ENCODE measurements at places on chromosomes 6 and 20.

DNA sequence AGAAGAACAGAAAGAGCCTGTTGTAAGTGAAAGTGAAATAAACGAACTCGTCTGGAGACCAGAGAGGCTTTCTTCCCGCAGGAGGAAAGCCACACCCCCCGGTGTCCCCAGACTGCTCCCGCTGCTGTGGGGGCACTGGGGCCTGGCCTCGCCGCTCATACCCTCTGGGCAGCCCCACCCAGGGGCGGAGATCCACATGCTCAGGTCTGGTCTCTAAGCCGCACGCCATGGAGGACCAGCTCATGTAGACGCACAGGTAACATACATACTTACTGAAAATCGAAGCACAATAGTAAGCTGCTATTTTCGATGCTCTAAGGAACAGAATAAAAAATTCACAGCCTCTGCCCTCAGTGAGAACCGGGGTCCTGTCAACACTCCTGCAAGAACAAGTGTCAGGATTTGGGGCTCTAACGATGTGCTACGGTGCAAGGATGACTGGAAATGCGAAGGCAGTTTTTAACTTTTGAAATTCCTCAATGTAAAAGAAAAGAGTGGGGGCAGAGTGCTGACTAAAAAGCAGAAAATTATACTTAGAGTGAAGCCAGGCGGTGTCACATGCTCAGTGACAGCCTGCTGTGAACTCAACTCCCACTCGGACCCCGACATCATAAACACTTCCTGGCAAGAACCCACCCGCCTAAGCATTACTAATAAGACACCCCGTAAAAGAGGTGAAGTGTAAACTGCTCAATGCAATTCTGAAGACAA is 110.5 kb downstream of the IRF4 start:
- DNase-seq: no peak

GRCh38 chr20:57809661-57810172 is 99.9 kb upstream of the PMEPA1 start:
- DNase-seq: no peak

GRCh38 chr6:108174371-108175175 is 8.8 kb downstream of the NR2E1 start:
- no peak for DNase-seq

- DNase-seq: no peak
These were observed 370.1 kb downstream of the ADGRB3 start for GRCh38 chr6:69005199-69005598.

DNA sequence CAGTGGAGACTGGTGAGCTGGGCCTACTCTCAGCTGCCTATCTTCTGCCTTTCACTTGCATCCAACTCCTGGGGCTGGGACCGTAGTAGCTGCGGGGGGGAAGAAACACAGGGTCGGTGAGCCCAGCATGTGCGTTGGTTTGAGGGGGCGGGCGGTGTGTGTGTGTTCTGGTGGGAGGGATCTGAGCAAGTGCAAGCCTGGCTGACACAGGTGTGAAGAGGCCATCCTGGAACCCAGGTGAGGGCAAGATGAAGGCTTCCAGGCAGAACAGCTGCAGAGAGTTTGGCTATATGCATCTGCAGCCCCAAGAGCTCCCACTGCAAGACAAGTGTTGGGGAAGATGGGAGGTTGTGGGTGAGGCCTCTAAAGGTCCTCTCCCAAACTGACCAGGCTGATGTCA is 30.6 kb downstream of the MOCS1 start:
- no peak for DNase-seq

GRCh38 chr6:110875548-110876169 is 1.1 kb downstream of the AMD1 start:
- DNase-seq: no peak

GRCh38 chr6:127131275-127131674 is 12.8 kb downstream of the RSPO3 start:
- DNase-seq: no peak

- peak; percentile 33 for DNase-seq
These were observed 78.7 kb upstream of the LOC128125822 start for GRCh38 chr6:63493557-63493956.

- DNase-seq: no peak
These were observed 166.9 kb downstream of the EDN1 start for GRCh38 chr6:12457094-12457493.

- DNase-seq: no peak
These were observed 325.9 kb downstream of the TAF4 start for GRCh38 chr20:61739832-61740118.

- DNase-seq: no peak
These were observed 8.2 kb upstream of the CAPN11 start for GRCh38 chr6:44150317-44150917.

- DNase-seq: no peak
These were observed 85.7 kb downstream of the GJA1 start for GRCh38 chr6:121521164-121521555.

DNA sequence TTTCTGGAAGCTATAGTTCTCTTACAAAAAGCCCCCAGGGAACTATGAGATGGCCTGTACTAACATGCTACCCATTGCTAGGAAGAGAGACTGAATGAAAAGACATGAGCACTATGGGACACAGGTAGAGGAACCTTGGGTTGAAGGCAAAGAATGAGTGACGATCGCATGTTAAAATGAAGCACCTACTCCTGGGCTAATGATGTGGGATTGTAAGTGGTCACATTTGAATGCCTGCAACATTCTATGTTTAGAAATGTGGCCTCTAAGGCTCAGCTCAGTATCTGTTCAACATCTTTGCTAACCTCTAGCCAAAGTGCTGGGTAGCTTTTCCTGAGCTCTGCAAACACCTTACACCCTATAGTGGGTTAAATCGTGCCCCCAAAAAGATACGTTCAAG is 5.2 kb upstream of the ZC3H12D start:
- DNase-seq: no peak

GRCh38 chr6:7763881-7764280 is 38.0 kb downstream of the BMP6 start:
- DNase-seq: no peak

GRCh38 chr6:37129566-37129965 is 40.4 kb upstream of the PIM1 start:
- DNase-seq: no peak

GRCh38 chr6:64683682-64684081 is 1023.3 kb downstream of the EYS start:
- DNase-seq: no peak

DNA sequence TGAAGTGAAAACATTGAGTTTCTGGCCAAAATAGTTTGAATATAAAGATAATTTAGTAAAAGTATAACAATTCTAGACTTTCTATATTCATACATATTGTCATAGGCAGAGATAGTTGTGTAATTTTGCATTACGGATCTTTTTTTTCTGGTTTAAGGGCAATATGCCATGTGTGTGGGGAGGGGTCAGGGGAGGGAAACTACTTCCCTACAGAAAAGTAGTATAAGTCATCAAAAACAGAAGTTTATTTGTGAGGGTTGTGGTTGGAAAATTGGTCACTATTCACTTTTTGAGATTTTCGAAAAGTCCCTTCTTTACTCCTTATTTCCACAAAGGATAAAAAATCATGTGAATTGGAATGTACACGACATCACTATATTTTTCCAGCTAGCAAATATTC is 288.2 kb upstream of the PREP start:
- DNase-seq: no peak

DNA sequence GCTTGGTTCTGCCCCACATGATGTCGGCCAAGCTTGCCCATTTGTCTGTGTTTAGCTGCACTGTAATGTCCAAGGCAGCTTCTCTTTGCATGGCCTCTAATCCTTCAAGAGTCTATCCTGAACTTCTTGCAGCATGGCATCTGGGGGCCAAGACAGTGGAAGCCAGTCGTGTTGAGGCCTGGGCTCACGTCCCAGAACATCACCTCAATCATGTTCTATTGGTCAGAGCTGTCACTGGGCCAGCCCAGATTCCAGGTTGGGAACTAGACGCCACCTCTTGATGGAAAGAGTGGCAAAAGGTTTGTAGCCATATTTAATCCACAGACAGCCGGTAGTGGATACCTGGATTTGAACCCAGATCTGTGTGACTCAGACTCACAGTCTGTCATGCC is 25.3 kb downstream of the PPARD start:
- DNase-seq: no peak

- no peak for DNase-seq
These were observed 65.5 kb downstream of the PPP1R3G start for GRCh38 chr6:5150551-5151075.

- DNase-seq: no peak
These were observed 64.1 kb downstream of the LRRC1 start for GRCh38 chr6:53858913-53859312.

GRCh38 chr6:112017169-112017568 is 36.7 kb upstream of the CCN6 start:
- no peak for DNase-seq

GRCh38 chr6:13953061-13953705 is 28.4 kb downstream of the RNF182 start:
- DNase-seq: peak; percentile 27

DNA sequence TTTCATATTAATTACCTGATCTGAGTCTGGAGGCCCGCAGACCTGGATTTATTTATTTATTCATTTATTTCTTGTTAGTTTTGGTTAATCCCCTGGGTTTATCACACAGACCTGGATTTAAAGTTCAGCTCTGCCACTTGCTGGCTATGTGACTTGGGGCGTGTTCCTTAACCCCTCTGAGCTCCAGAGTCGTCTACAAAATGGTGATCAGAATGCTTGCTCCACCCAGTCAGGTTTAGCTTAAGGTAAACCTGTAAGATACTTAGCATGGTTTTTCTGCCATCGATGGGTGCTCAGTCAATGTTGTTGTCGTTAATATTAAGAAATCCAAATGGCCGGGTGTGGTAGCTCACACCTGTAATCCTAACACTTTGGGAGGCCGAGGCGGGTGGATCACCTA is 23.4 kb downstream of the SHLD1 start:
- DNase-seq: no peak

DNA sequence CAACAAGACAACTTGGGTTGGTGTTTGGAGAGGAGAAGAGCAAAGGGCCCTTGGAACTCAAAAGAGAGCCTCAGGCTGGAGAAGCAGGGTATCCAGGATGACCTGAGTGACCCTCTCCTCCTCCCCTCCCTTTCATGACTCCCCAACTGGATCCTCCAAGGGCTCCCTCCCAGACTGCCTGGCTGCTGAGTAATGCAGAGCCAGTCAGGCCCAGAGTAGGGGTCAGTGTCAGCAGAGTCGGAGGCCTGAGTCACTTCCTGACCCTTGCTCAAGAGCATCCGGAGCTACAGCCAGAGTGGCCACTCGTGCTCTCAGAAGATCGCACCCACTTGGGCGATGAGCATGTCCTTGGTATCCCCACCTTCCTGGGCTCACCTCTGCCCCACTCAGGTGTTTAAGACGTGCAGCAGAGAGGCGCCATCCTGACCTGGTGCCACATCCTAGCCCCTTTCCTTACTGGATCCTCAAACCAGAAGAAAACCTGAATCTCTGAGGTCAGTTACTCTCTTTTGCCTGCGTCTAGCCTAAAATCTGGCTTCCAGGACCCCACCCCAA is 2.8 kb upstream of the MAPK13 start:
- no peak for DNase-seq

All from epithelial cell of prostate (primary cell).